Spleen (tissue), 13 donors: ENCODE measurements at places on chromosomes 2 and 18. TPM values are rescaled to one million over a fixed set of nuclear protein-coding genes. Genes with fewer than 3 reads are reported as not detected.

DNA sequence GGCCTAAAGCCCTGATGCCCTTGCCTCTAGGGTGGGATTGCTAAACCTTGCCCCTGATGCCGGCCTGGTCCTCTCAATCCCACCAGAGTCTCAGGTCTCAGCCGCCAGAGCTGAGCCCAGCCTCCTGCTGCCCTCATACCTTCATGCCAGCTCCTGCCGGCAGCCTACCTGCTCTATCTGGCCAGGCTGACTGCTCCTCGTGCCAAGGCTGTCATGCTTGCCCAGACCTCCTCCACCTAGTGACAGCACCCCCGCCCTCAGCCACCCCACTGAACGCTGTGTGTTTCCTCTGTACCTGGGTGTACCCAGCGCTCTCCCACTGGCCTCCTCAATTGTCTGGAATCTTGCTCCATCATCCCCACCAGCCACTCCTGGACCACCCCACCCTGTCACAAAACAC lies 120.1 kb downstream of the CACNB4 start:
- DNase-seq: no peak

- DNase-seq: no peak
These were observed 54.7 kb downstream of the ARHGAP15 start for GRCh38 chr2:143183804-143184463.

- peak; percentile 72 for DNase-seq
These were observed 7.6 kb upstream of the SNED1 start for GRCh38 chr2:240990726-240991377.

The DBI gene
- total RNA-seq: 70.0 TPM

The DHRS9 gene
- total RNA-seq: 6.8 TPM

The MYO7B gene
- 34.8 TPM for total RNA-seq
